DMS79 treated with DMSO at 0.1 percent for 48 hours (cell line): ENCODE measurements at places on chromosomes 7 and 10.
A peak's percentile ranks its signal among the peaks of the same experiment; 100 is the strongest.

DNA sequence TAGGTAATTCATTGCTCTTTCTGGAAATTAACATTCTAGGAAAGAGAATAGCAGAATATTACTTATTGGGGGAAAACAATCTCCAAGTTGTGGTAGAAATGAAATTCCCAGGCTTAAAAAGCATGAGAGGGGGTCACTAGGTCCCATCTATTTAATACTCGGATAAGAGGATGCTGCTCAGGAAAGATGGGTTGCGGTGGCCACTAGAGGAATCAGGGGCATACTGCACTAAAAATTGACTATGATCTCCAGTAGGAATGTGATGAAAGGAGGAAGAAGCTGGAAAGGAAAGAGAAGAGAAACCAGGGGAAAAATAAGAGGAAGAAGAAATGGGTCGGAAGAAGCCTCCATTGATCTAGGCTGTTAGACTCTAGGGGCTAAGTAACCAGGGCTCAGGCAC, 192.8 kb downstream of the GPAM start:
- DNase-seq: no peak

DNA sequence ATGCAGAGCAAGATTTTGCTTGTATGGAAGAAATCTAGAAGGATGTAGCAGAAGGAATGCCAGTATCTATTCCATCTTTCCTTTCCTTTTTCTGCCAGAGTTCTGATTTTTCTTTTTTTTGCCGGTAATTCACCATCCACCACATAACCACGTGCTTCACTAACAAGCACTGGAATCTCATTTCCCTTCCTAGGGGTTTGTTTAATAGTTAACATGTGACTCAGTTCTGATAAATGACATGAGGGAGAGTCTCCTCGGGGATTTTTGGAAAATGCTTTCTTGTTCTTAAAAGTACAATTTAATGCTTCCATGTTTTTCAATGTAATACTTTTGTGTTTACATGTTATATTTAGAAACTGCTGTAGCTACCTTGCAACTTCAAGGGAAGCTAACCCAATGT, 590.2 kb downstream of the SH2D4B start:
- DNase-seq: no peak

DNA sequence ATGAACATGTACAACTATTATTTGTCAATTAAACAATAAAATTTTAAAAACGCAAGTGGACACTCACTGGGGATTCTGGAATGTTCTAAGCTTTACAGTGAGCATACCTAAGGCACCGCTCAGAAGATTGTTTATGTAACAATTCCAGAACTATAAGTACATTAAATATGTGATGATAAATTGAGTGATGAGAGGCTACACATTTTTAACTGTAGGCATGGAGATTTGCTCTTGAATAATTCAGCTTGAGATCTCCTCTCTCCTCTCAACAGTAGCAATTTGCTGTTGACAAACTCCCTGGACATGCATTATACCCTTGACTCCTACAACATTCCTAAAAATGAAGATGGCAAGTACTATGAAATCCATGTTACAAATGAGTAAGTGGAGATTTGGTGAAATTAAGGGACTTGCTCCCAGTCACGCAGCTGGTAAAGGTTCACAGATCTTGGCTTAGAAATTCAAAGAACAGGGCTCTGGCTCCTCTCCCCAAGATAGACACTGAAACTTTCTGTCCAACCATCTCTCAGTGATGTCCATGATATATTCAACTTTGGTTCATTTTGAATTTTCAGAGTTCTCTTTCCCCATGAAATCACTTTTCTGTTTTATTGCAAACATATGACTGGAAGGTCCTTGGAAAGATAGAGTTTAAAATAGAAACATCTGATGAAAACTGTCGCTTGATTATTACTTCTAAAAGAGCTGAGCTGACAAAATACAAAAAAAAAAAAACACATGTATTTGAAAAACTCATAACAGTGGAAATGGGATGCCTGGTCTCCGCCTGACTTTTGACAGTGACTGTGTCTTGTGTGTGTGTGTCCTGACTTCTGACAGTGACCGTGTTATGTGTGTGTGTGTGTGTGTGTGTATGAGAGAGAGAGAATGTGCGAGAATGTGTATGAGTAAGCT, 488.3 kb downstream of the TNS3 start:
- no peak for DNase-seq

DNA sequence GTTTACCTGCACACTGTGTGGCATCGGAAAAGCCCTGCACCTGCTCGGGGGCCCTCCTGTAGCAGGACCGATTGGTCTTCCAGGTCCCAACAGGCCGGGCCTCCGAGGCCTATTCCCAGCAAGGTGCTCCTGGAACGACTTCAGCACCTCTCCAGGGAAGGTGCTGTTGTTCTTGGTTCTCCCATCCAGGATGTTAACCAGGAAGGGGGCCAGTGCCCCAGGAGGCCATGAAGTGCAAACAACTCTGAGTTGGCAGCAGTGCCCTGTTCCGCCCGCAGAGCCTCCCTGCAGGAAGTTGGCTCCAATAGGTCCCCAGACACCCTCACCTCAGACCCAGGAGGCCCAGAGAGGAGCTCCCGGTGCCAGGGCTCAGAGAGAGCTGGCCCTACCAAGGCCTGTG, 64.0 kb upstream of the DUSP5 start:
- no peak for DNase-seq

- no peak for DNase-seq
Observed at GRCh38 chr10:90530521-90530920, 327.3 kb downstream of the HTR7 start.

- DNase-seq: no peak
Observed at GRCh38 chr7:73811760-73812168, 19.0 kb upstream of the CLDN4 start.

DNA sequence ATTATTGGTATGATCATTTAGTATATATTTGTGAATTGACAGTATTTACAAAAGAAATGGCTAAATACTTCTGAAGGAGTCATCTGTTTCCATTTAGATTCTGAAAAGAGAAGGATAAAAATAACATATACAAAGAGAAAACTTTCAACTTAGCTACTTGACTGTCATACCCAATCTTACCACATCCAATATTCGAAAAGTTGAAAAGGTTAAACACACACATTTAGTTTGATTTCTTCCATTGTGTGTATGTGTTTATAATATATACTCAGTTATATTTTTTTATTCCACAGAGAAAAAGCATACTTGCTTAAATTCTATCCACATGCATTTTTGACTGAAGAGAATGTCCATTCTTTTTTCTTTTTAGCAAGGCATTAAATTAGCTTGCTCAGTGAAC, 470.7 kb downstream of the TFEC start:
- DNase-seq: no peak

DNA sequence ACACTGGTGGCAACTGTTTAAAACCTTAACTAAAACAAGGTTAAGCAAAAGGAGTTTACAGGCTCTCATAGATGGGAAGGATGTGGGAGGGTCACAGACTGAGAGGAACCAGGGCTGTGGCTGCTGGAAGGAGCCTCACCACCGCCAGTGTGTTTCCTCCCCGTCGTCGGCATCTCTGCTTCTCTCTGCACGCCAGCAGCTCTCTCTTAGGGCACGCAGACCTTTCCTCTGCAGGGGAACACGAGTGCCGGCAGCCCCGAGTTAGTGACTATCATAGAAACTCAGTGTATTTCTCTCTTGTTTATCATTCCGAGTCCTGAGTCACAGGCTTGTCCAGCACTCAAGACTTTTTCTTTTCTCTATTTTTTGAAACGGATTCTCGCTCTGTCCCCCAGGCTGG, 8.1 kb upstream of the SH2D4B start:
- DNase-seq: no peak

DNA sequence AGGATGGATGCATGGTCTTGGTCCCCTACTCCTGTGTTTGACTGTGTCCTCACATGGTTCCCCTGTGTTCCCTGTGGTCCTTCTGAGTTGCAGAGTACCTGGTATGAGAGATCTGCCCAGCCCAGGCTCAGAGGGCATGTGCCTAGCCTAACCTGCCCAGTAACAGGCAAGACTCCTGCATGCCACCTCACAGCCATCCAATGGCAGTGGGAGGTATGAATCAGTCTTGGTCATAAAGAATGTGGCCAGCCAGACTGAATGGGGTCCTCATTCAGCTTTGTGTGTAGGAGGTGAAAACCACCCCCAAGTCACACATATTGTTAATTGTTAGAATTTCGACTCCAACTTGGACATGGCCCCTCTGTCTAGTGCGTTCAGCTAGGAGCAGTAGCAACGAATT, 17.2 kb upstream of the GPR158 start:
- no peak for DNase-seq

DNA sequence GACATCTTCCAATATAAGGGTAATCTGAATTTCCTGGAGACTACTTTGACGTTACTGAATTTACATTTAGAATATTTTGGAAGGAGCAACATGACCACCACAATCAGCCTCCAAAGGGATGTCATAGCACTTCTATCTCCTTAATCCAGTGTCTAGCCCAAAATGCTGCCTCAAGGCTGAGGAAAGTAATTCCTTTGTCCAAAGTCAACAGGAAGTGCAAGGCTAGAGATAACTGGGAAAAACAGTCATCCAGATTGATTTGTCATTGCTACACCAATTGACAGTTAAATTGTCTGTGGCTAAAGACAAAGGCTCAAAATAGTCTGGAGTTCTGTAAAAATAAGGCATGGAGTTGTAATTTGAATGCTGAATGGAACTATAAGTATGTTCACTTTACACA, 3.9 kb upstream of the TFPI2 start:
- no peak for DNase-seq

- DNase-seq: no peak
Observed at GRCh38 chr7:20111821-20112542, 105.2 kb downstream of the MACC1 start.

GRCh38 chr7:108252177-108252576, 122.0 kb upstream of the LAMB4 start:
- DNase-seq: no peak

GRCh38 chr7:152436111-152436930, 518 bp upstream of the KMT2C start:
- DNase-seq: peak; percentile 60

GRCh38 chr10:5945190-5945509, 32.2 kb downstream of the IL15RA start:
- DNase-seq: no peak

- DNase-seq: no peak
Observed at GRCh38 chr10:124251317-124252065, 158.1 kb upstream of the CHST15 start.

DNA sequence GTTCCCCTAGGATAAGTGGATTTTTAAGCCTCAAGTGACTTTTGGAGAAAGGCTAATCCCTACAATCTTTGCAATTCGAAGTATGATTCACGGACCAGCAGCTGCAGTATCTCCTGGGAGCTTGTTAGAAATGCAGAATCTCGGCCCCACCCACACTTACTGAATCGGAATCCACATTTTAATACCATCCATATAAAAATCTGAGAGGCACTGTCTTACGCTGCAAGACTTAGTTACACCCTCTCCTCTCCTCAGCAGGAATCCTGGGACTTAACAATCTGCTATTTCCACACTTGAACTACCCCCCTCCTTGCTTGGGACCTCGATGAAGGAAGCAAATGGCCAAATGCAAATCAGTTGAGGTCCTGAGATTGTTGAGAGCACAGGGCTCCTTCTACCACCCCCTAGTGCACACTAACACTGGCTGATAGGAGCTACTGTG, 21.0 kb downstream of the ITPRIP start:
- DNase-seq: no peak

GRCh38 chr7:77484785-77485184, 52.3 kb upstream of the PTPN12 start:
- no peak for DNase-seq

- DNase-seq: no peak
Observed at GRCh38 chr10:48335788-48336187, 29.3 kb downstream of the MAPK8 start.

DNA sequence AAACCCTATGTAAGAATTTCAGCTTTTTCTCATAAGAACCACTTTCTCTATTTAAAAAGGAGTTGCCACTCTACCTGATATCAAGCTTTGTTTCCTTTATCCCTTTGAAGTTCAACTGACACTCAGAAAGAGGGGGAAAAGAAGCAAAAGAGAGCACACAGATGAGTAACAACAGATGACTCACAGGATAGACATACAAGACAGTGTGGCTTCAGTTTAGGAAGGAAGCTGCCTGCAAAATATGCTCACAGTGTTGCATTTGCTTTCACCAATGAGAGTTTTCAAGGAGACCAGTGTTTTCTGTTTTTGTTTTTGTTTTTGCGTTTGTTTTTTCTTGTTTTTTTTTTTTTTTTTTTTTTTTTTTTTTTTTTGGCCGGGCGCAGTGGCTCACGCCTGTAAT, 1181.6 kb downstream of the DNAJB9 start:
- DNase-seq: no peak

DNA sequence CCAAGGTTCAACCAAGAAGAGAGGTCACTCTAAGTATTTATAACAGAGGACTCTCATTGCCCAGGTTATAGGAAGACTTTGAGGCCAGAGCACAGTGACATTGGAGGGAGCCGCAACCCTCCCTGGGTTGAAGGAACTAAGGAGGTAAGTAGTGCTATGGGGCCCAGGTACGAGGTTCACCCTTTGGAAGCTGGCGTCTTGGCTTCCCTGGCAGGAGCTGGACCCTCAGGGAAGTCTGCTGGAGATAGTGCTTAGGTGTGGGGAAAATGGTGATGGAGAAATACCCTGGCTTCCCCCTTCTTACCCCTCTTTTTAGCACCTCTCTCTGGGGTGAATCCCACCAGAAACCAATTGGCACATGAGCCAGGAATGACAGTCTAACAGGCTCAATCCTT, 317.9 kb upstream of the ZNF32 start:
- no peak for DNase-seq
